Tibial nerve (tissue), 4 donors: ENCODE measurements at places on chromosomes 6 and 20.

GRCh38 chr6:24545691-24546090 lies 50.9 kb downstream of the ALDH5A1 start:
- no peaks in the 10 kb centered on the region for H3K27me3 ChIP-seq
- H3K4me1 ChIP-seq = no peaks in the 10 kb centered on the region
- H3K4me3 ChIP-seq = no peak overlapping the region
- H3K27ac ChIP-seq = no peak overlapping the region
- no peak for DNase-seq

GRCh38 chr6:157779705-157780604 lies 43.1 kb upstream of the SNX9 start:
- H3K36me3 ChIP-seq = no peaks in the 10 kb centered on the region
- H3K27me3 ChIP-seq = no peaks in the 10 kb centered on the region
- no peak overlapping the region for H3K27ac ChIP-seq
- H3K4me3 ChIP-seq = no peak overlapping the region
- DNase-seq = no peak

DNA sequence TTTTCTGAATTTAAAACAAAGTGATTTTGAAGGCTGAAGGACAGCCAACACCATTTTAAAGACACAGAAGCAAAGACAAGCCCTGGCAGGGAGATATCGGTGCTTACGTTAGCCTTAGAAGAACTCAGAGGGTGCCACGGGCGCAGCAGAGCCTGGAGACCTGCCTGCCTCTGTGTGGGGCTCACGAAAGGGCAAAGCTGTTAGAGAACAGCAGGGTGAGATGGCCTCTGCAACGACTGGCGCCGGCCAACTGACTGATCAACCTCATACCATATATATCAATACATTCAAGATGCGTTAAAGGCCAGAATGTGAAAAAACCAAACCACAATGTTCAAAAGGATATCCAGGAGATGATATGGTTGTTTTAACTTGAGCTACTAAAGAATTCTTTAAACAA lies 151.0 kb upstream of the RPS6KA2 start:
- H3K27ac ChIP-seq = no peak overlapping the region
- H3K27me3 ChIP-seq = peaks cover 2% of the 10 kb centered on the region
- DNase-seq = no peak
- H3K4me1 ChIP-seq = peaks cover 2% of the 10 kb centered on the region

DNA sequence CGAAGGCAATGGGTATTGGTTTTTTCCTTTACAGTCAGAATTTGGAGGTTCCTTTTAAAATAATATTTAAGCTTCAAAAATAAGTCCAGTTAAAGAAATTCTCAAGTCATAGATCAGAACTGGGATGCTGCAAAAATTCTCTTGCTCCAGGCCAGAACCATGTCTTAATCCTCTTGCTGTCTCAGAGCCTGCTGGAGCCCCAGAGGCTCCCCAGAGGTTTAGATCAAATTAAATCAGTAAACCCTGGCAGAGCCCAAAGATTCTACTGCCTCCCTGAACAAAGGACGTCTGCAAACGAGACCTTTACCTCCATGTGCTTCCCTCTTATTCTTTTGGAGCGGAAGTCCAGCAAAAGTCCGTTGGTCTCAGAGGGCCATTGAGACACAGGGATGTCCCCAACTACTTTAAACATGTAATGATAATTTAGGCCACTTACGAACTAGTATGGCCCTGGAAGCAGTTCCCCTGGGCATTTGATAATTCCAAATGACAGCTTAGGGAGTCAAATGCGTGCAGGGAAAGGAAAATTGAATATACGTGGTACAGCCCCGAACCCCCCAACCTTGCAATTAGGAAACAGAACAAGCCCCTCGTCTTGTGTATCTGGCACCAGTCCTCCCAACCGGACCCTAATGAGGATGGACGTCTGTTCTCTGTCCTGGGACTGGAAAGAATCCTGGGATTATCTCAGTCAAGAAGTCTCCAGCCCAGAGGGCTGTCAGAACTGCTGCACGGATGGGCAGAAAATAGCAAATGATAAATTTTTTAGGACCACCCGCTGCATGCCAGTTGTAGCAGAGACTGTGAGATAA lies 31.5 kb downstream of the SULF2 start:
- no peak for DNase-seq
- H3K4me3 ChIP-seq = no peak overlapping the region
- no peaks in the 10 kb centered on the region for H3K27me3 ChIP-seq
- H3K36me3 ChIP-seq = no peaks in the 10 kb centered on the region

- no peak overlapping the region for H3K4me3 ChIP-seq
- no peak for DNase-seq
- no peak overlapping the region for H3K27ac ChIP-seq
Measured at GRCh38 chr6:77447254-77447653, 16.0 kb downstream of the HTR1B start.

DNA sequence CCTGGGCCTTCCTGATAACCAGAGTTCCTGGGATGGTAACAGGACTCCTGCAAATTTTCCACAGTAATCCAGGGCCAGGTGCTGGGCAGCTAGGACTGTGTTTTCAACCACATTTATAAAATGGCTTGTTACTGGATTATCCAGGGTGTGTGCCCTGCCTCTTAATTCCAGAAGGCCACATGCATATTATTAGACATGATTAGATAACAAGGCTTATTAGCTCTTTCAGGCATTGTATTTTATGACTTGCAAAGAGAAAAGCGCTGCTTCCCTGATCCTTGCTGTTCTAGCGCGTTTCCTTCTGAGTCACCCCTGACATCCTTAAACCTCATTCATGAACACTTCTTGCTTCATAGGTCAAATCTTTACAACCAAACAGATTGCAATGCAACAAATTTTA lies 208.6 kb downstream of the UST start:
- no peak for DNase-seq
- H3K36me3 ChIP-seq = no peaks in the 10 kb centered on the region
- no peaks in the 10 kb centered on the region for H3K27me3 ChIP-seq
- no peaks in the 10 kb centered on the region for H3K4me1 ChIP-seq

DNA sequence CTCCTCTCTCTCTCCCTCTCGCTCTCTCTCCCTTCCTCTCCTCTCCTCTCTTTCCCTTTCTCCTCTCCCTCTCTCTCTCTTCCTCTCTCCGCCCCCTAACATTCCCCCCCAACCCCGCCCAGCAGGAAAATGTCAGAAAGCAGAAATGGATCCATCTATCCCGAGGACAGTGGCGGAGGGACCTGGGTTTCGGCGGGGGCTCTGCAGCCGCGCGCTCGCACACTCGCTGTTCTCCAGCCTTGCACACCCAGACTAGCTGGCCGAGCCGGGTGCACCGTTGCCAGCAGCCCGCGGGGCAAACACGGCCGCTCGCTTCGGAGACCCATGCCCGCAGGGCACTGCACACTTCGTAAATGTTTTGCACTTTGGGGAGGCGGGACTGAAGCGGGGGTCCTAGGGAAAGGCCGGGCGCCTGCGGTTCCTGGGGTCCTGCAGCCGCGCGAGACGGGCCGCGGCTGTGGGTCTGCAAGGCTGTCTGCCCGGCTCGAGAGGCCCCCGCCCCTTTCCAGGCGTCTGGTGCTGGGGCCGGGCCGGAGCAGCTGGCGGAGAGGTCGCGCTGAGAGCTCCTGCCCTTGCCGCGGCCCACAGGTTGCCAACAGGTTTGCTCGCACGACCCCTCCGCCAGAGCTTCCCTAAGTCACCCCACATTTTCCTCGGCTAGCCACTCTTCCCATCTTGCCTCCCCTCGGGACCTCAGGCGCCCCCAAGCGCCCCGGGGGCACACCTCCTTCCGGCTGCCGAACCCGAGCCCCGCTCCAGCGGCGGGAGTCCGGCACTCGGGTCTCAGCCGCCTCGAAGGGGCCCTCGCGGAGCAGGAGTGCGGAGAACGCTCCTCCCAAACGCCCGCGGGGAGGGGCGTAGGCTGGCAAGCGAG lies 818 bp upstream of the MDGA1 start:
- H3K4me1 ChIP-seq = peaks cover 42% of the 10 kb centered on the region
- peaks cover 25% of the 10 kb centered on the region for H3K27me3 ChIP-seq
- peak overlapping the region; percentile 77 for H3K4me3 ChIP-seq
